A549 treated with Mapracorat at 1 μM for 4 hours (cell line): ENCODE measurements at places on chromosomes 16 and 17. TPM values are rescaled to one million over a fixed set of nuclear protein-coding genes. Genes with fewer than 3 reads are reported as not detected.

Gene IGFALS
- 0.06 to 0.10 TPM (median 0.06 TPM) in 3 of 5 replicates, not detected in the others for total RNA-seq

Gene GP1BA
- total RNA-seq = not detected in 5 replicates

Gene MARCHF10
- 0.82 to 2.2 TPM (median 1.7 TPM) in 5 replicates for total RNA-seq

Gene MT1G
- total RNA-seq = not detected in 5 replicates

Gene PRKCA
- 31.0 to 42.7 TPM (median 41.1 TPM) in 5 replicates for total RNA-seq

Gene RHBDL1
- total RNA-seq = 0.59 to 1.8 TPM (median 1.6 TPM) in 5 replicates

Gene CPHXL2
- total RNA-seq = not detected in 5 replicates

Gene MYO1C
- total RNA-seq = 104 to 139 TPM (median 136 TPM) in 5 replicates

Gene EVPLL
- total RNA-seq = not detected in 5 replicates

Gene AARS1
- 82.5 to 94.4 TPM (median 84.2 TPM) in 5 replicates for total RNA-seq

Gene PRSS22
- total RNA-seq = 0.64 to 1.5 TPM (median 1.2 TPM) in 5 replicates

Gene RAP1GAP2
- total RNA-seq = 22.5 to 30.6 TPM (median 27.6 TPM) in 5 replicates

Gene SEZ6L2
- 15.1 to 22.3 TPM (median 19.9 TPM) in 5 replicates for total RNA-seq

Gene ZG16
- total RNA-seq = not detected in 5 replicates

Gene SLC13A5
- total RNA-seq = 0.06 to 0.54 TPM (median 0.27 TPM) in 5 replicates

Gene CSH1
- total RNA-seq = not detected in 5 replicates

Gene SSTR5
- total RNA-seq = 0.28 to 0.72 TPM (median 0.35 TPM) in 5 replicates

Gene WWOX
- 12.2 to 16.7 TPM (median 14.1 TPM) in 5 replicates for total RNA-seq

Gene TPSAB1
- total RNA-seq = 0.15 TPM in 1 of 5 replicates, not detected in the others

Gene RNF167
- total RNA-seq = 98.8 to 148 TPM (median 117 TPM) in 5 replicates

Gene LGALS9B
- total RNA-seq = 0.10 TPM in 1 of 5 replicates, not detected in the others

Gene OR1F1
- total RNA-seq = 0.17 to 0.65 TPM (median 0.43 TPM) in 4 of 5 replicates, not detected in the other

Gene MED13
- total RNA-seq = 15.3 to 23.6 TPM (median 19.5 TPM) in 5 replicates

Gene TRPV3
- 0.22 to 0.59 TPM (median 0.28 TPM) in 5 replicates for total RNA-seq

Gene MYH11
- 0.02 to 0.21 TPM (median 0.12 TPM) in 5 replicates for total RNA-seq

Gene SP6
- total RNA-seq = 3.9 to 5.4 TPM (median 4.4 TPM) in 5 replicates

Gene PRKAR1A
- total RNA-seq = 118 to 182 TPM (median 160 TPM) in 5 replicates

Gene KRT31
- total RNA-seq = not detected in 5 replicates

Gene CES4A
- total RNA-seq = 1.9 to 3.3 TPM (median 2.9 TPM) in 5 replicates

Gene AGRP
- total RNA-seq = not detected in 5 replicates

Gene MAP2K3
- 91.5 to 136 TPM (median 103 TPM) in 5 replicates for total RNA-seq

Gene GLIS2
- 21.3 to 28.3 TPM (median 25.8 TPM) in 5 replicates for total RNA-seq

Gene LUC7L3
- total RNA-seq = 71.6 to 106 TPM (median 88.4 TPM) in 5 replicates

Gene TEX19
- 0.26 to 0.51 TPM (median 0.39 TPM) in 5 replicates for total RNA-seq

Gene FLOT2
- 75.7 to 87.8 TPM (median 85.9 TPM) in 5 replicates for total RNA-seq

Gene CRHR1
- total RNA-seq = 0.07 to 0.28 TPM (median 0.17 TPM) in 4 of 5 replicates, not detected in the other

Gene DRC7
- total RNA-seq = 0.27 TPM in 1 of 5 replicates, not detected in the others

Gene ABCC6
- total RNA-seq = 0.70 to 1.8 TPM (median 0.95 TPM) in 5 replicates

Gene TBC1D3K
- not detected in 5 replicates for total RNA-seq

Gene SPN
- not detected in 5 replicates for total RNA-seq

Gene MAPT
- total RNA-seq = 1.2 to 2.5 TPM (median 1.5 TPM) in 5 replicates
